ENCODE measurements at places on chromosomes 5 and 9.
A peak's percentile ranks its signal among the peaks of the same experiment; 100 is the strongest.

DNA sequence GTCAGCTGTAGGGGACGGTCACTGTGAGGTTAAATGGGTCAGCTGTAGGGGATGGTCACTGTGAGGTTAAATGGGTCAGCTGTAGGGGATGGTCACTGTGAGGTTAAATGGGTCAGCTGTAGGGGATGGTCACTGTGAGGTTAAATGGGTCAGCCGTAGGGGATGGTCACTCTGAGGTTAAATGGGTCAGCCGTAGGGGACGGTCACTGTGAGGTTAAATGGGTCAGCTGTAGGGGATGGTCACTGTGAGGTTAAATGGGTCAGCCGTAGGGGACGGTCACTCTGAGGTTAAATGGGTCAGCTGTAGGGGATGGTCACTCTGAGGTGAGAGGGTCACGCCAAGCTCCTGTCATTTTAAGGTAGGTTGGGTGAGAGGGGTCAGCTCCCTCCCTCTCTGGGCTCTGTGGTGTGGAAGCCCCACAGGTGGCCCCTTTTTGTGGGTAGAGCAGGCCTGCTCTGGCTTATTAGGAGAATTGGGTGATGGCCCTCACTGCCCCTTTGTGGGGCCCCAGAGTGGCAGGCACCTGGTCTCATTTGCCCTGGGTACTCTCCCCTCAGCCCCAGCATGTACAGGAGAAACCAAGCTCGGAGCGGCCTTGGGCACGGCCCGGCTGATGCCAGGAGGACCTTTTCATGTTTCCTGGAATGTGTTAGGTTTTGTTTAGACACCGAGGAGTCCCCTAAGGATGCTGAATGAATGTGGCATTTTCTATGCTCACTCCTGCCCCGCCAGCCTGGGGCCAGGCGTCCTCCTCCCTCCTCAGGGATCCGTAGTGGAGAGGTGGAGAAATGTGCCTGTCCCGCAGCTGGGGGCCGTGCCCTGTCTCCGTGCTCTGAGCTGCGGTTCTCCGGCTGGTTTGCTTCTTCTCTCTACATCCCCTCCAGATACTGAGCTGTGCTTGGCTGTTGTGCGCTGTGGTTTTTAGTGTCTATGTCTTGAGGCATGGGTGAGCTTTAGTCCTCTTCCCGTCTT is 31.4 kb downstream of the AHRR start:
- DNase-seq: no peak

DNA sequence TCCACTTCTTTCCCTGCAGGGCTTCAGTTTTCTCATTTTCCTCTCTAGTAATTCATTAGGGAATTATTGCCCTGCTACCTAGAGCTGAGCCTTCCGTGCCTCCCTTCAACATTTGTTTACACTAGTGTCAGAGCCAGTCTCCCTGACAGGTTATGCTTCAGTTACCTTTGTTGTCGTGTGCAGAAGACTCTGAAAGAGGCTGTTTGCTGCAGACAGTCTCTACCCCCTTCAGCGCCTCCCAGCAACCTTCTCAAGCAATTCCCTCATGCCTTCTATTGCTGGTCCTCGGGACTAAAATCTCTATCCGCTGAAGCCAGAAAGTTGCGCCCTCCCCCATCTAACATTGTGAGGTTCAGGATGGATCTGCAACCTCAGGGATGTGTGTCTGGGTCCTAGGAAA is 12.8 kb downstream of the RALGPS1 start:
- no peak for DNase-seq

GRCh38 chr5:37717276-37717612 is 122.6 kb downstream of the GDNF start:
- DNase-seq: no peak

DNA sequence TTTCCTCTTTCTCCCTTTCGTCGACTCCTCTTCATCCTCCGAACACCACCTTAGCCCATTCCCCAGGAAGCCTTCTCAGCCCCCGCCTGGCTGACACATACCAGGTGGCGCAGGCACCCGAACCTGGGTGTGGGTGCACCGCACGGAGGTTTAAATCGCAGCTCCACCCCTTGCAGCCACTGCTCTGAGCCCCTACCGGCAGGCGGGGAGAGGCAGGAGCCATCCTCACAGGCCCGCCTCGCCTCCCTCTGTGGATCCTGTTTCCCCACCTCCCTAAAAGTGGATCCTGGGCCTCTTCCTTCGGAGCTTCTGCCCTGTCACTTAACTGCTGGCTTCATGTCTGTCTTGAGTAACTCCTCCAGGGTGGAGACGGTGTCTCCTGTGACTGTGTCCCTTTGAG is 110.7 kb downstream of the OLFM1 start:
- no peak for DNase-seq

DNA sequence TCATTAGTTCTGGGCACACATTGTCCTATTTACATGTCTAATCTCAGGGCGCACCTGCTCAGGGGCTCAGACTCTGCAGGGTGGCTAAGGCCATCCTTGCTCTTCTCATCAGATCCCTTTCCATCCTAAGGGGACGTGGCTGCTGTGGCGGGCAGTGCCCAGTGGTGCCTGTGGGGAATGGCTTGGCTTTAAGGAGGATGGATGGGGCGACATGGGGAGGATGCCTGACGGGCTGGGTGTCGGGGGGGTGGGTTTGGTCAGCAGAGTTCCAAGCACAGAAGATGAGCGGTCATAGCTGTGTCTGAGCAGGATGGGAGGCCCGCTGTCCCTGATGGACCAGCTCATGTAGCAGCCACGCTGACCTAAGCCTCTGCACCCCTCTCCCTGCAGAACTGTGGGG is 40.9 kb upstream of the SUSD3 start:
- no peak for DNase-seq

GRCh38 chr9:89383030-89383720 is 64.9 kb downstream of the SECISBP2 start:
- no peak for DNase-seq

DNA sequence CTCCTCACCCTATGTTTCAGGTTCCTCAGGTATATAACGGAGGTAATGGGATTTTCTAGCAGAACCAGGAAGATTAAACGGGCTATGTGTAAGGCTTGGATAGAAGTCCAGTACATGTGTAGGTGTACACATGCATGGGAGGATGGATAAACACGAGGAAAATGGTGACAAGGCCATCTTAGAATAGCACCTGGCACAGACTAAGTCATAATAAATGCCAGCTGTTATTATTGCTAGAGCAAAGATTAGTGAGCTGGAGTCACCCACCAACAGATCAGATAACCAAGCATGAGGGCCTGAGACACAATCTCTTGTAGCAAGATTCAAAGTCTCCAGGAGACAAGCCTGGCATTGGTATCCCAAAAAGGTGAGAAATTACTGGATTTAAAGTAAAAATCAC is 21.1 kb downstream of the SPOCK1 start:
- no peak for DNase-seq

GRCh38 chr5:14146725-14147124 is 3.6 kb downstream of the TRIO start:
- DNase-seq: no peak

DNA sequence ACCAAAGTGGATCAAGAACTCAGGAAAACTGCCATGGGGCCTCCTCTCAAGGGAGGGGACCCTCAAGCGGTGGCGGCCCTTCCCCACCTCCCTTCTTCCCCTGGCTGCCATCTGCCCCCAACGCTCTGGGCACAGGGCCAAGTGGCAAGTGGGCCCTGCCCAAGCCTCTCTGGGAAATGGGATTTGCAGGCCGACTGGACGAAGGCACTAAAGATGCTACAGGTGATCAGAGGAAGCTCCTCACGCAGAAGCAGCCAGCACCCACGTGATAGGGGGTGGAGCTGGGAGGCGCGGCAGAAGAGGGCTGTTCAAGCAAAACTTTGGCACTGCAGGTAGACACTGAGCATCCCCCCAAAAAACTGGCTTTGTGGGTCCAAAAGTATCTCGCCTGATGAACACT is 52.7 kb upstream of the UBTD2 start:
- no peak for DNase-seq

- no peak for DNase-seq
Measured at GRCh38 chr9:82938426-82939218, 124.3 kb downstream of the RASEF start.

DNA sequence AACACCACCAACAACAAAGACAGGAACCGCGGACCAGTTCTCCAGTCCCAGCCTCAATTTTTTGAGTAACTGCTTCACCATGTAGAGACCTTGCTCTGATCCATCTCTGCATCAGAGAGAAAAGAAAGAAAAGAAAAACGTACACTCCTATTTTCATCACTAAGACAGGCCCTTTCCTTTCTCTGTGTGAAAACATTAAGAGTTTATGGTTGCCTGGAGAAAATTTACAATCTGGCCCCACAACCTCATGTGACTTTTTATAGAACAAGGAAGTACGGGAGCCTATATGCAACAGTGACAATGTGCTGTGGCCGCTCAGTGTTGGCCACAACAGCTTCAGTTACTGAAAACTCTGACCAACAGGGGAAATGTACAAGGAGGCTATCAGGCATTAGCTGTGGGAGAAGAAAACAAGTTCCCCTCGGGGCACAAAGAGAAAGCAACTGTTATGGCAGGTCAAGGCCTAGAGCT is 272.9 kb upstream of the PTGER4 start:
- DNase-seq: no peak

GRCh38 chr5:134100283-134101091 is 14.0 kb upstream of the TCF7 start:
- DNase-seq: peak; percentile 82

GRCh38 chr9:99762470-99762869 is 59.2 kb upstream of the NR4A3 start:
- no peak for DNase-seq

GRCh38 chr9:95193067-95193466 is 124.4 kb downstream of the FANCC start:
- DNase-seq: no peak

GRCh38 chr9:16871336-16872151 is 1.1 kb upstream of the BNC2 start:
- DNase-seq: no peak

- DNase-seq: no peak
Measured at GRCh38 chr9:14768405-14769229, 46.1 kb upstream of the CER1 start.

GRCh38 chr5:5739490-5739945 is 317.0 kb downstream of the ICE1 start:
- no peak for DNase-seq

GRCh38 chr5:15391704-15392397 is 108.1 kb upstream of the FBXL7 start:
- no peak for DNase-seq

- DNase-seq: no peak
Measured at GRCh38 chr9:71446473-71447411, 321.6 kb downstream of the CEMIP2 start.

GRCh38 chr5:165631235-165631634 is 2125.8 kb downstream of the MAT2B start:
- no peak for DNase-seq

GRCh38 chr9:86064220-86064619 is 35.1 kb downstream of the GOLM1 start:
- no peak for DNase-seq

DNA sequence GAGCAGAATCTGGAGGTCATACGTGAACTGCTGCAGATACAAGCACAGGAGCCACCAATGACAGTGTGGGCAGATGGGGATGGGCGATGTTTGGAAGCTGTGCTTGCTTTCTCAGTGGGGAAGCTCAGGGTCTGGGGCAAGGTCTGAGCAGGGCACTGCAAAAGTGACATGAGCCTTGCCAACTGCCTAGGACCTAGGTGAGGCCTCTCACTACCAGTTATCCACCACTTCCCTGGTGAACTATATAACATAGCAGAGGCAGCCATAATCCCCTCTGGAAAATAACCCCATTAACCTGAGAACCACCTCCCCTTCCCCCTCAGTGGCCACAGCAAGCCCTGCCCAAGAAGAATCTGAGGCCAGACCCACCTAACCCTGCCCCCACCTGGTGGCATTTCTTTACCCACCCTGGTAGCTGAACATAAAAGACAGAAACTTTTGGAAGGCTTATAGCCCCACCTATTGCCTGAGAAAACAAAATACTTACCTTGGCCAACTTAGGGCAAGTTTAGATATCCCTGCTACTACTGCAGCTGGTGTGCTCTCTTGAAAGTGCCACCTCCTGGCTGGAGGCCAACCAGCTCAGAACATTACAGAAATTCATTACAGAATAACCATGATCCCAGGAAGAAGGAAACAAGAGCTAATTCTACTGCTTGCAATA is 18.8 kb upstream of the SPEF2 start:
- DNase-seq: no peak

GRCh38 chr5:78127875-78128274 is 166.6 kb downstream of the AP3B1 start:
- DNase-seq: no peak

GRCh38 chr9:125375820-125376219 is 114.2 kb downstream of the GAPVD1 start:
- DNase-seq: no peak

- DNase-seq: no peak
Measured at GRCh38 chr9:37990404-37991015, 78.5 kb downstream of the SHB start.

DNA sequence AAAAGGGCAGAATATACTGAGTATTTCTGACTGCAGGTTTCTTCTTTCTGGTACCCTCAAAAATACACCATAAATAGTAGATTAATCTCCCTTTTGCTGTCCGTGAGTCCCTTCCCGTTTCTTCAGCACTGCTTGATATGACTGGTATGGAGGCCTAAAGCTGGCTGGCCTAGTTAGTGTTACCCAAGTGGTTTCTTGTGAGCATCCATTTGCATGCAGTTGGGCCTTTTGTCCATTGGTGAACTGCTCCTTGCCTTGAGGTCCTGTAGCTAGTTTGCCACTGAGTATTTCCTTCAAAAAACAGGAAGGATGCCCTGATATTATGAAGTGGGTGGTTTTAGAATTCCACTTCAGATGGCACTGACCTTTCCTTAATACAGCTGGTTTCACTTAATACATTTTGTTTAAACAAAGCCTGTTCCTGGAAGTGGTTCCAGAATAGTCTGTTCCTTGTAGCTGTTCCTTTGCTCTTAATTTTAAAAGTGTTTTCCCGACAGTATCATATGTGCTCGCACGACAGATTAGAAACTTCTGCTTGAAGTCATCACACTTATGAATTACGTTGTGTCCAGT is 40.0 kb upstream of the ABL1 start:
- no peak for DNase-seq

GRCh38 chr5:149221326-149221725 is 50.3 kb upstream of the AFAP1L1 start:
- no peak for DNase-seq

GRCh38 chr9:124707666-124708065 is 63.4 kb downstream of the NR6A1 start:
- DNase-seq: no peak

- no peak for DNase-seq
Measured at GRCh38 chr9:130667120-130667435, 2.7 kb downstream of the PRDM12 start.

GRCh38 chr5:107558823-107559375 is 111.8 kb downstream of the EFNA5 start:
- no peak for DNase-seq

- no peak for DNase-seq
Measured at GRCh38 chr5:179319741-179320281, 25.4 kb downstream of the ADAMTS2 start.

GRCh38 chr5:127313847-127314473 is 23.4 kb downstream of the MEGF10 start:
- peak; percentile 64 for DNase-seq
